ENCODE measurements at places on chromosomes 11 and 22.
A peak's percentile ranks its signal among the peaks of the same experiment; 100 is the strongest.

GRCh38 chr11:70360211-70360610 lies 38.1 kb upstream of the CTTN start:
- no peak for DNase-seq

GRCh38 chr11:105297463-105297862 lies 157.9 kb upstream of the CARD18 start:
- DNase-seq, result no peak

GRCh38 chr22:40628354-40629042 lies 8.0 kb downstream of the MRTFA start:
- DNase-seq, result no peak

DNA sequence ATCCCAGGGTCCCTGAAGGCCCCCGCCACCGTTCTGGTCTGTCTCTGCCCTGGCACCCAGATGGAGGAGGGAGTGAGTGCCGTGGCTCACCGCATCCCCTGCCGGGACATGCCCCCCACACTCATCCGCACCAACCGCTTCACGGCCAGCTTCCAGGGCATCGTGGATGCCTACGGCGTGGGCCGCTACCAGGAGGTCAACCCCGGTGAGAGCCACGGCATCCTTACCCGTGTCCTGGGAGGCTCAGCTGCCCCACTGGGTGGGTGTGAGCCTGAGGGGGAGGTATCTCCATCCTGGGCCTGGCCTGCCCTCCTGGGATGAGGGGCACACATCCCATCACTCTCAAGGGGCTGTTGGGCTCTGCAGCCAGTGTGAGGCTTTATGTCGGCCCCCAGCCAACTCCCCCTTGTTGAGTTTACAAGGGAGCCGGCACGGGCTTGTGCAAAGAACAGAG lies 6.1 kb downstream of the TCIRG1 start:
- DNase-seq, result no peak

- DNase-seq, result no peak
These were observed 115.9 kb downstream of the TBC1D22A start for GRCh38 chr22:46878191-46878948.

DNA sequence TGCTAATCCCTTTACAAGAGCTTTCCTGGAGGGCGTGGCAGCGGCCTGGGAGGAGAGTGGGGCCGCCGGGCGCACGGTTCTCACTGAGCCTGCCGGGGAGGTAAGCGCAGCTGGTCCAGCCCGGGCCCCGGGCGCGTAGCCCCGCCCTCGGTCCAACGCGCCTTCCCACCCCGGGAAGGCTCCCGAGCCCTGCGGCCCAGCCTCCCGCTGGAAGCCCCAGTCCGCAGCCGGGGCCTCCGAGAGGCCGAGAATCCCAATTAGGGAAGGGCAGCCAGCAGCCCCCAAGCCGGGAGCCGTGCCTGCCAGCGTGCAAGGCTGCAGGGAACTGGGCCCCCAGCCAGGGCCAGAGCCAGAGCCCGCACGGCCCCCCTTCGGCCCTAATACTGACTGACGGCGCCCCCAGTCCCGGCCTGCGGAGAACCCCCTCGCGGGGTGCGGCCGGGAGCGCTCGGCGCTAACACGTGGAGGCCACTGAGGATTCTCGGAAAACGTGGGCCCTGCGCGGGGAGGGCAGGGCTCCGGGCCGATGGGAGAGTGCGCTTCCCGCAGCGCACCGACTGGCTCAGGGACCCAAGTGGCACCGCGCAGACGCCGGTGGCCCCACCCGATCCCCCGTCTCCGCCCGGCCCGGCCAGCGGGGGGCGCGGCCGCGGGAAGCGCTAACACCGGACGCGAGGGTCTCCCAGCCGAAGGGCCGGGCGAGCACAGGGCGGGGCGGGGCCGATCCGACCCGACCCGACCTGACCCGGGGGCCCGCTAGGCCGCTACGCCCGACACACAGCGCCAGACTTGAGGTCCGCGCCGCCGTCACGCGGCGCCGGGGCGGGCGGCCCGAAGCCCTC lies 5.7 kb downstream of the ZFTA start:
- peak; percentile 81 for DNase-seq

DNA sequence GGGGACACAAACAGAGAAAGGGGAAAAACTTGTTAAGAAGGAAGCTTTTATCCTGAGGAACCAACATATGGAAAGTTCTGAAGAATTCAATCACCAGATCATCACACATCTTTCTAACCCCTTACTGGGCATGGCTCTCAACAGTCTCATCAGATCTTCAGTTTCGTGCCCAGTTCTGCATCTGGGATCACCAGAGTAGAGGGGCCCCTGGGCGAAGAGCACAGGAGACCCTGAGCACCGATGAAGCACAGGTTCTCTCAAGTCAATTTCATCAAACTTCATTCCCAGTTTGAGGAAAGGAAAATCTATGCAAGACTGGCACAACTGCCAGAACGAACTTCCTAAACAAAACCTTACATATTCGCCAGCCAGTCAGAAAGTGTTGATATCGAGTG lies 8.5 kb upstream of the PYGM start:
- DNase-seq, result no peak

DNA sequence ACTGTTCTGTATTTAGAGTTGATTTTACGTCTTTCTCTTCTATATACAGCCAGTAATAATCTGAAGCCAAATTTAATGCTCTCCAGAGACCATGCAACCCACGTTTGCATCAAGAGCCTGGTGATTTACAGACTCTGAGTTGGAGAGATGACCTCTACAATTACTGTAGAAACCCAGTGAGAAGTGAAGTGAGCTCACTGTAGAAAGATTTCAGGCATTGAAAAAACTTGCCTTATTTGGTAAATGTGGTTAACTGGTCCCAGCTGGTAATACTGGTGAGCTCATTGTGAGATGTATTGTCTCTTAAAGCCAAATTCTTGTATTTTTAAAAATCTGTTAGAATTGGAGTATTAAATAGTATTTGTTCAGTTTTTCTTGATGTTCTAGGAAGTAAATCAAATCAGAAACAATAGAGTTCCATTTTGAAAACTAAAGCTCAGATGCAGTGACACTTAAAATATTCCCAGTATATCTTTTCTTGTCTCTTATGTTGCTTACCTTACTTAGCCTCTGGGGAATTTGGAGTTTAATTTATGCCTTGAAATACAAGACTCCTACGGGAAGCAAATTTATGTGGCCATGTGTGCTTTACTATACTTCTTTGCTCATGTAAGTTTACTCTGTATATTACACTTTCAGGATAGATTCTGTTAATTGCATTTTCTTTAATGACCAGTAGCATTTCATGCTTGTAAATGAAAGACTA lies 189.9 kb downstream of the ARHGAP42 start:
- DNase-seq, result peak; percentile 21

DNA sequence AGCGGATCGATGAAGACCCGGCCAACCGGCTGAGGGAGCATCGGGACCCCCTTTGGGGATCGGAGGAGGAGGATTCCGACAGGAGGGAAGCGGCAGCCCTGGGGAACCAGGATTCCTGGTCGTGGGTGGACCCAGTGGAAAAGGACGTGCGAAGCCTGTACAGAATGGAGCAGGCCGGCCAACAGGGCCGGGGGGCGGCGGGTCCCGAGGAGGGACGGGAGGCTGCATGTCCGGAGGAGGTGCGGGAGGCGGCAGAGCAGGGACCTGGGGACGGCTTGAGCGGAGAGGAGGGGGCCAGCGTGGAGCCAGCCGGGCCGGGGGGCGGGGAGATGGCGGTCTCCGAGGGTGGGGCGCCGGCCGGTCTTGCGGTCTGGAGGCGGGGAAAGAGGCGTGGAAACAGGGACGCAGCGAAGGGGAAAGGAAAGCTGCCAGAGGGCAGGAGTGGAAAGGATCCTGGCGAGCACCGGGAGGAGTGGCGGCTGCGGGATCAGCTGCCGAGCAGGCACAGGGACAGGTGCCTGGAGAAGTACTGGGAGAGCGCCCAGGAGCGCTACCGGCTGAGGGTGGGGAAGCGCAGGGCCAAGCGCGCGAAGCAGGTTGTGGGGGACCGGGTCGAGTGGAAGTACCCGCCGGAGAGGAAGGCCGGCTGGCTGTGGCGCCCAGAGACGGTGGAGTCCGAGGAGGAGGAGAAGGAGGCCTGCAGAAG lies at the start of gene ANO5:
Gene ANO5, plus strand, starts transcription at position 444 of the 706 bp plus-strand sequence. CDS start 408 bp downstream, outside the sequence.
- peak; percentile 77 for DNase-seq

DNA sequence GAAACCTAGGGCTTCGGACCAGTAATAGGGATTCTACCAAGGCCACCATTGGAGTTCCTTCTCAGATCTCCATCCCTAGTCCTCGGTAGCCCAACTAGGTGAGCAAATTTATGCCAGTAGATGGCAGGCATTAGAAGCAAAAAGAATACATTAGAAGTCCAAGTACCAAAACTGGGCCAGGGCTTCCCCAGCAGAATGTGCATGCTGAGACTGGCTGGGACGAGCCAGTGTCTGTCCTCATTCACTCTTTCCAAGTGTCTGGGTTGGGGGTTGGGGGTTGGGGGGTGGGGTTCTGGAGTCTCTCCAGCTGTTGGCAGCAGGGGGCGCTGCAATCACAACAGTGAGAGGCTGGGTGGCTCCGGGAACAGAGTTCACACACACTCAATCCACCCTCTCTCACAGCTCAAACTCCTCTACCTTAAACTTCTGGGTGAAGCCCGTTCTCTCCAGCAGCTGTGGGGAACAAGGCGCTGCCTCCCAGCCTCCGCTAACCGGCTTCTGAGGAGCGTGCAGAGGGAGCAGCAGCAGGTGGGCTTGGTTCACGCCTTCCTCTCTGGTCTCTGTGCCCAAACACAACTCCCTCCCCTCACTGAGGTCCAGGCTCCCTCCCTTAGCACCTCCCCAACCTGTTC lies 57.5 kb downstream of the BTG4 start:
- DNase-seq, result peak; percentile 61

DNA sequence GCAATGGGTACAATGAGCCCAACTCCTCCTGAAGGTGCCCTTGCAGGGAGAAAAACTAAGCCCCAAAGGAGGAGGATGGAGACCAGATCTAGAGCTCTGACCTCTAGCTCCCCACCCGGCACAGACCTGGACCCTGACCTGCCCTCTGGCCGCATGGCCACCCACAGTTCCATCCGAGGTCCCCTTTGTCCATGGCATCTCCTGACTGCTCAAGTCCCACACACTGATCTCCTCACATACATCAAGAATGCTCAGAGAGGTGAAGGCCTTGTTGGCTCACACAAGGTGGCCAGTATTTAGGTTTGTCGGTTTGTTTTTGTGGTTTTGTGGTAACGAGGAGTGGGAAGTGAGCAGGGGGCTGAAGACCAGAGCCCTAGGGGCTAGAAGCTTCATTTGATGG lies 423.5 kb upstream of the B3GAT1 start:
- DNase-seq, result no peak

DNA sequence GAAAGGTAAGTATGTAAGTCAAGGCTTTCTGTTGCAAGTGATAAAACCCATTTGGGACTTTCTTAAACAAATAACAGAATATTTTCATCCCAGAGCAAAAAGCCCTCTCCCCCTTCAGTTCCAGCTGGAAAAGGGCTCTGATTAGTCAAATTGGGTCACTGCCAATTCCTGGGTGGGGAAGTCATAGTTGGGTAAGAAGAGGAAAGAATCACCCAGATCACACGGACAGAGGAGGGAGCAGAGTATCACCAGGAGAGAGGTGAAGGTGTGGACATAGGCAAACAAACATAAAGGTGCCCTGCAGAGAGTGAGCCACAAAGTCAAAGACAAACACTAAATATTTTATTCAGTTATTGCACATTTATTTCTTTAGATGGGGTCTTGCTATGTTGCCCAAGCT lies 36.3 kb upstream of the SORL1 start:
- DNase-seq, result no peak

GRCh38 chr22:38249803-38250642 lies 22.8 kb downstream of the TMEM184B start:
- DNase-seq, result no peak

- no peak for DNase-seq
These were observed 6.8 kb downstream of the GRAP2 start for GRCh38 chr22:39907605-39908097.

- DNase-seq, result peak; percentile 57
These were observed 15.8 kb downstream of the DGKZ start for GRCh38 chr11:46363031-46363407.

GRCh38 chr11:119262668-119263351 lies 54.1 kb downstream of the MCAM start:
- DNase-seq, result no peak

GRCh38 chr11:65958291-65958690 lies 3.2 kb upstream of the SART1 start:
- no peak for DNase-seq

DNA sequence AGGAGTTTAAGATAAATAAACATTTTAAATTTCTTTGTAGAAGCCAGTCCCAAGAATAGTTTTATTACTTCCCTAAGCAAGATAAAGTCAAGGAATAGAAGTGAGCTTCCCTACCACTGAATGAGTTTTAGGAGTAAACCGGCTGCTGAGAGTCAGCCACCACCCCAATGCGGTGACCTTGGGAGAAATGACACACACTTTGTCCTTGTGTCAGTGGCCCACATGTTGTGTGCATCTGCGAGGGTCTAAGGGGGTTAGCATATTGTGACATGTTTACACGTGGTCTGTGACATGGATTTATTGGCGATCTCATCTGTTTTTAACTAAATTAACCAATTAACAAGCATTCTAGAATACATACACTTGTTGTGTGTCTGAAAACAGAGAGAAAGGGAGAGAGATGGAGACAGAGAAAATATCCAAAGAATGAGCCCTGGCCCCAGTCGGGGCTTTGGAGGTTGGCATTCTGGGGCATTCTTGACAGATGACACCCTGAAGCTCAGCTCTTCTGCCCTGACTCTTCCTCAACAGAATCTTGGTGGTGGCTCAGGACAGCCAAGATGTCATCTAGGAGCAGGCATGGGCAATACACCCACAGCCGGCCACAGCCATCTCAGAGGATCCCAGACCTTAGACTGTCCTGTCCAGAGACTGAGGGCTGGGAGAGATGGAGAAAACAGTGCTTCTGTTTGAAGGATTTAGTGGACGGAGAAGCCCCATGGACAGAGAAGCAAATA lies 29.7 kb upstream of the TMPRSS4 start:
- DNase-seq, result no peak

GRCh38 chr11:9771071-9771511 lies 107.2 kb downstream of the SWAP70 start:
- no peak for DNase-seq

DNA sequence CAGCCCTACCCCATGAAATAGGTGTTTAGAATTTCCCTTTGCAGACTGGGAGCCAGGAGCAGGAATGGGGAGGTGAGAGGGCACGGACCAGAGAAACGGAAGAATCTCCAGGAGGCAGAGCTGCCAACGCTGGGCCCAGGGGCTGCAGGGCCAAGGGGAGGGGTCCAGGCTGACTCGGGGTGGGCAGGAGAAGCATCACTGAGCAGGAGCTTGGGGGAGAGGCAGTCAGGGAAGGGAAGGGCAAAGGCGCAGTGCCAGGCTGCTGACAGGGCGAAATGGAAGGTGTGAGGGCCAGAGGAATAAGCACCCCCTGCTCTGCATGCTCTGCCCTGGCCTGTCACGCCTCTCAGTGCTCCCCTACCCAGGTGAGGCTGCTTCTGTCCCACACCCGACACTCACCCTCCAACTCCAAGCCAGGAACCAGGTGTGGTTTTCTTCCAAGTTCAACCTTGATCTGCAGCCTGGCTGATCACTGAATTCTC lies 14.5 kb downstream of the LRRC32 start:
- DNase-seq, result peak; percentile 27

DNA sequence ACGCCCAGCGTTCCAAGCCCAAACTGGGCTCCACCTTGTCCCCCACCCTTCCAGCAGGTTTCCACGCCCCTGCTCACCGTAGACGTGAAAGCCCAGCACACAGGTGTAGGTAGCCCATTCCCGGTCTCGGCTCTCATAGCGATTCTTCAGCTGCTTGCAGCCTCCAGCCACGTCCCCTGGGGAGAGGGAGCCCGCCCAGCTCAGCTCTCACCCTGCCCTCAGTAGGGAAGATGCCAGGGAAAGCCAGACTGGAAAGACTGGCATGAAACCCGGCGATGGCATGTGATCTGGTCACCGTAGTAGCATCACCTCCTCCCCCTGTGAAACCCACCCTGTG lies 1.4 kb upstream of the MTA2 start:
- DNase-seq, result no peak

- DNase-seq, result no peak
These were observed 39.5 kb downstream of the CDKN1C start for GRCh38 chr11:2846056-2846455.

All from right hindlimb (tissue), 1 donor.